ENCODE measurements at places on chromosomes 5 and 9. TPM values are rescaled to one million over a fixed set of nuclear protein-coding genes. Genes with fewer than 3 reads are reported as not detected.

The SPINK4 gene
- total RNA-seq, result 1.3 TPM

The FOXI1 gene
- not detected for total RNA-seq

The NRG2 gene
- not detected for total RNA-seq

The SOX30 gene
- 0.15 TPM for total RNA-seq

The ARHGEF28 gene
- 20.1 TPM for total RNA-seq

The C9orf43 gene
- total RNA-seq, result 0.92 TPM

The CCDC112 gene
- total RNA-seq, result 4.7 TPM

The GARIN3 gene
- not detected for total RNA-seq

The PLAC8L1 gene
- not detected for total RNA-seq

The PLEKHG4B gene
- total RNA-seq, result not detected

The IFNK gene
- total RNA-seq, result not detected

The UIMC1 gene
- 24.1 TPM for total RNA-seq

The CXXC5 gene
- total RNA-seq, result 220 TPM

Data from HT-29 (cell line).